ENCODE measurements at places on chromosomes 4 and X.

DNA sequence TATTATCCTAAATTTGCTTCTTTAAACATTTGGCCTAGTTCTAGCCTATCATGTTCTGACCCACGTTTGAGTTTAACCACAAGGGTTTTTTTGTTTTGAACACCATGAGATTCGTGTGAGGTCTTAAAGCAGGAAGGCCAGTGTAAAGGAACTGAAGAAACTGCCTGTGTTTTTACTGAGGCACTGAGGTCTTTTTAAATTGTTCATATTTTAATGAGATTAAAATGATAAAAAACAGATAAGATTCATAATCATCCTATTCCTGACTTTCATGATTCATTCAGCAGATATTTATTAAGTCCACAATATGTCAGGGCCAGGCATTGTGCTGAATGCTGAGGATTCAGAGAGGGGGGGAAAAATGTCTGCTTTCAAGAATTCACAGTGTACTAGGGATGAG is 3.2 kb downstream of the RPS6KA3 start:
- no peak for DNase-seq

GRCh38 chr4:25882226-25882625 is 19.4 kb upstream of the SEL1L3 start:
- no peak for DNase-seq

DNA sequence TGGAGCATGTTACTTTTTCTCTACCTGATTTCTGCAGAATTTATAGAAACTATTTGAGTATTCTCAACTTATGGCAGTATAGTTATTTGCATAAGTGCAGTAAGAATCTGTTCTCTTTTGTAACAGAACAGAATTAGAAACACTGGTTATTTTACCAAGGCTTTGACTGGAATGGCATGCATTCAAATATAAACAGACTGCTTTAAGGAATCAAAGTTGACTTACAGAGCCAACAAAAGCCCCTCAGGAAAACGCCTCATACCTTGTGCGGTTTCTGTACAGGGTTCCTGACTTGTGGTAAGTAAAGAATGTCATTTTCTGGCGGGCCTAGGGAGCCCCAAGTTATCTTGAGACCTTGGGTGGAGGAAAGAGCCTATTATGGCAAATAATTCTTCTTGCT is 97.1 kb downstream of the GPR143 start:
- no peak for DNase-seq

DNA sequence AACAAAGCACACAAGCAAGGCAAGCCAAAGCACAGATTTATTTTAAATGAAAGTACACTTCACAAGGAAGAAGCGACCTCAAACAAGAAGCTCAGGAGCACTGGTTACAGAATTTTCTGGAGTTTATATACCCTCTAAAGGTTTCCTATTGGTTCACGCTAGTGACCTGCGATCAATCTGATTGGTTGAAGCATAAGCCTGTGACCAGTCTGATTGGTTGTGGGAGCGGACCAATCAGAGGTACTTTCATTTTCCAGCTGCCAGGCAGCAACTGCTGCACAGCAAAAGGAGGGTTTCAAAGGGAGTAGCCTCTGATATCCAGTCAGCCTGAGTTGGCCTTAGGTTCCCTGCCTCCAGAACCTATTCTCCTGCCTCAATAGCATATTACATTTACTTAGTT is 4.6 kb upstream of the AREG start:
- DNase-seq = no peak

DNA sequence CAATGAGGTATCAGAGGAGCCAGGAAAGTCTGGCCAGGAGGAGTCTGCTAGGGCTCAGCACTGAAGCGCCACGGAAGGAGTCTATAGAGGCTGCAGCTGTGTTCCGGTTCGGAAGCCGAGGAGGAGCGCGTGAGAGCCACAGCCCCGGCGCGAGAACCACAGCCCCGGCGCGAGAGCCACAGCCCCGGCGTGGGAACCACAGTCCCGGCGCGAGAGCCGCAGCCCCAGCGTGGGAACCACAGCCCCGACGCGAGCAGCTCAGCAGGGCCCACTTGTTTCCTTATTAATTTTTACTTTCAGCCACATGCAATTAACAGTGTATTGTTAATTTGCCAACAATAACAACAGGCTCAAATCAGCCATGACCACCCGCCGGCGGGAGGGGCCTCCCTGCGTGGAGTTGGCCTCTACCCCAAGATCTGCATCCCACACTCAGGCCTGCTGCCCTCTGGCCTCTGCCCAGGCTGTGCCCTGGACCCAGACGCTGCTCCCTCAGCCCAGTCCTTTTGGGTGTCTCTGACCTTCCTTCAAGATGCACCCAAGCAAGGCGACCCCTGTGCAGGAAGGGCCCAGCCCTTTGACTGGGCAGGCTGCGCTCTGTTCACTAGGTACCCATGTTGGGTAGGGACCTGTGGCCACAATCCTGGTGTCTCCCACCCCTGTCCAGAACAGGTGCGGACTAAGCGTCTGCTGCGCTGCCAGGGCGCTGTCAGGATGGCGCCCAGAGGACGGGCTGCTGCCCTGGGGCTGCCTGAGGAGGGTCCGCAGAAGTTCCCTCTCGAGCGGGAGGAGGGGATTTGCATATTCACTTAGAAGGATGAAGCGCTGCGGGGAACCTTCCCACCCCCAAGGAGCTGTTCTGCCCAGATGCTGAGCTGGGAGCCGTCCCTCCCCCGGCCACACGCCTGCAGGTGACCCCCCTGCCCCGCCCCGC is 113.8 kb downstream of the ADRA2C start:
- no peak for DNase-seq

- no peak for DNase-seq
These were observed 29.7 kb upstream of the IL9R start for GRCh38 chrX:155967653-155968325.

Data from SW480 (cell line).